H9 (cell line): ENCODE measurements at places on chromosomes 6 and 20.

- peaks cover 9% of the 10 kb centered on the region; the same call in 1 of the 2 replicates for H3K4me1 ChIP-seq
- H3K27ac ChIP-seq, result no peak overlapping the region
- no peaks in the 10 kb centered on the region for H3K27me3 ChIP-seq
- H3K4me3 ChIP-seq, result no peak overlapping the region
Measured at GRCh38 chr6:71403422-71404134, 115.0 kb downstream of the OGFRL1 start.

GRCh38 chr6:112149236-112149635 lies 61.8 kb downstream of the FAM229B start:
- H3K4me1 ChIP-seq, result no peaks in the 10 kb centered on the region
- no peak overlapping the region for H3K4me3 ChIP-seq
- H3K27ac ChIP-seq, result no peak overlapping the region
- no peaks in the 10 kb centered on the region for H3K36me3 ChIP-seq
- no peaks in the 10 kb centered on the region for H3K27me3 ChIP-seq
- no peak for DNase-seq

DNA sequence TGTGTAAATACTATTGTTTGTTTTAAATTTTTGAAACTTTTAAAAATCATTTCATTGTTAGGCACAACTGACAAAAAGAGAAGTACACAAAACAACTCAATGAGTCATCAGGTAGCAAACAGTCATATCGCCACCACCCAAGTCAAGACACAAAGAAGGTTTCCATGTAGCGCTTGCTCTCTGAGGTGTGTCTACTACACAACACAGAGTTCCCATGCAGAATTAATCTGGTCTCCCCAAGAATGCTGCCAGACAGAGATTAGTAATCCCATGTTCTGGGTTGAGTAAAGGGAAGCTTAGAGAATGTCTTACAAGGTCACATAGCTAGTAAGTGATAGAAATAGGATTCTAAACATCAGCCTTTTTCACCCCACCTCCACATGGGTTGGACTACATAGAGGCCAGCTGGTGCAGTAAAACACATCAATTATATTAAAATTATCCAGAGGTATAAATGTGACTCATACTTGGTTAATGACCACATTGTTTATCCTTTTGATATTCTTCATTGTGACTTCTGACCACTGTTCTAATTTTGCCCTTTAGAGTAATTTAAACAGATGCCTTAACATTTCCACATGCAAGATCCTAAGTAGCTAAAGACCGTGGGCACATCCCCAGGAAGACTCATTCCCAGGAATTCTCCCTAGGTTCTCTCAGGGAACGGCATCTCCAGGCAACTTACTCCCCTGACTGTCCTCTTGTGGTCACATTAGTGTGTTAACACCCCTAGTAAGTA lies 413.5 kb downstream of the PRKN start:
- DNase-seq, result no peak
- no peaks in the 10 kb centered on the region for H3K27me3 ChIP-seq
- H3K4me1 ChIP-seq, result no peaks in the 10 kb centered on the region

- no peak overlapping the region for H3K27ac ChIP-seq
- H3K4me1 ChIP-seq, result peaks cover 2% of the 10 kb centered on the region; the same call in 1 of the 2 replicates
- no peaks in the 10 kb centered on the region for H3K27me3 ChIP-seq
- no peak for DNase-seq
- no peak overlapping the region for H3K4me3 ChIP-seq
Measured at GRCh38 chr6:93323630-93324029, 95.7 kb downstream of the EPHA7 start.

DNA sequence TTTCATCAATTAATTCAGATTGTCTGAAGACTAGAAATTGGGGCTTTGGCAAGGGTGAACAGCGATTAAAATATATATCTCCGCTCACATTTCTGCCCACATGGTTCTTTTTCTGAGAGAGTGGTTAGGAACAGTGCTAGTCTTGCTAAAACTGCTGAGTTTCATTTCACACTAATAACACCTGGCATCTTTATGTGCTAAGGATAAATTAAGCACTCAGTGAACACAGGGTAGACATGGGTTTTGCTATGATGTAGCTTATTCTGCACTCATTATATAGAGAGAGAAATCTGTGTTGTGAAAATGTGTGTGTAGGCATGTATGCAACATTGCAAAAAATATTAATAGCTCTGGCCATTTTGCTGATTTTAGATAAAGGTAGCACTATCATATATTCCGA lies 623.4 kb upstream of the FLRT3 start:
- H3K4me1 ChIP-seq, result no peaks in the 10 kb centered on the region; the same call in 1 of the 2 replicates
- H3K4me3 ChIP-seq, result no peak overlapping the region
- H3K27ac ChIP-seq, result no peak overlapping the region
- H3K27me3 ChIP-seq, result no peaks in the 10 kb centered on the region

GRCh38 chr6:119226089-119226488 lies 123.5 kb downstream of the MAN1A1 start:
- H3K4me1 ChIP-seq, result no peaks in the 10 kb centered on the region
- no peaks in the 10 kb centered on the region for H3K36me3 ChIP-seq
- no peaks in the 10 kb centered on the region for H3K27me3 ChIP-seq
- DNase-seq, result no peak
- no peak overlapping the region for H3K4me3 ChIP-seq

- H3K27me3 ChIP-seq, result no peaks in the 10 kb centered on the region
- no peak overlapping the region for H3K4me3 ChIP-seq
- H3K4me1 ChIP-seq, result no peaks in the 10 kb centered on the region
- DNase-seq, result no peak
- no peak overlapping the region for H3K27ac ChIP-seq
- no peaks in the 10 kb centered on the region for H3K36me3 ChIP-seq
Measured at GRCh38 chr6:41671376-41671775, 33.1 kb downstream of the MDFI start.

- H3K4me3 ChIP-seq, result no peak overlapping the region
- H3K36me3 ChIP-seq, result no peaks in the 10 kb centered on the region
- H3K4me1 ChIP-seq, result no peaks in the 10 kb centered on the region
Measured at GRCh38 chr20:12902992-12903391, 105.8 kb upstream of the SPTLC3 start.

DNA sequence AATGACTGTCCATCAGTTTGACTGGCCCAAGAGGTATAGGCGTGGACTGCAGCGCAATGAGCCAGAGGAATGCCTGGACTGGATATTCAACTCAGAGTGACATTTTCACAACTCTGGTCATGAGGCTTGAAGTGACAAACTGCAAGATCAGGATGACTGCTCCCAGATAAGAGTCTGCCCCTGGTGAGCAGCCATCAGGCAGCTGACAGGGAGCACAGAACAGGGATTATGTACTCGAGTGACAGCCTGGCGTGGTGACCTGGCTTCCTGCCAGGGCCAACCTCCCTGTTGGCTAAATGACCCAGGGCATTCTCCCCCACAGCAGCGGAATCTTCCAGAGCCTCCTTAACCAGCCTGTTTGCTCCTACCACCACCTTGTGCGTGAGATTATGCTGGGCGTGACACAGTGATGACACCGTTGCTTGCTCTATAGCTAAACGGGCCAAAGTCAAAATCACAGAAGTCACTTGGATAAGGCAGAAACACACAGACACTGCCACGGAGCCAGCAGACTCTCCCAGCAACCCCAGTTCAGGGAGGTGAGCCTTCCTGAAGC lies 209.1 kb upstream of the JARID2 start:
- H3K4me3 ChIP-seq, result no peak overlapping the region
- no peaks in the 10 kb centered on the region for H3K36me3 ChIP-seq
- peaks cover 6% of the 10 kb centered on the region; the same call in 1 of the 2 replicates for H3K4me1 ChIP-seq
- H3K27ac ChIP-seq, result peak overlapping the region; percentile 4
- peak; percentile 46 for DNase-seq

DNA sequence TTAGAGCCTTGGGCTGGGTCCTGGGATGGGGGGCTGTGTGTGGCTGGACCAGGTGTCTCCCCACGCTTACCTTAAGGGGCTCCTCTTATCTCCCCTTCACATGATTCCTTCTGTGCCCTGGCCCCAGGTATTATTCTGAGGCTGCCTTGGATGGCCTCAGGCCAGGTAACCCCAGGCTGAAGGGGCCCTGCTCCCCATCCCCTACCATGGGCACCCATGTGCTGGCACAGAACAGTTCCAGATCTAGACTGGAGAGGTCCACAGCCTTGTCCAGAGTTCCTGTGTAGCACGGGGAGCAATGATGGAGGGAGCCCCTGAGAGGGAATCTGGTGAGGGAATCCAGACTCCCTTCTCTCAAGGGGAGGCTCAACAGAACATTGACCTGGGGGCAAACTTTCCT lies 32.1 kb downstream of the MOCS1 start:
- no peak overlapping the region for H3K27ac ChIP-seq
- peaks cover 12% of the 10 kb centered on the region for H3K36me3 ChIP-seq
- H3K4me1 ChIP-seq, result peaks cover 10% of the 10 kb centered on the region; the same call in 1 of the 2 replicates
- no peak for DNase-seq

- H3K4me1 ChIP-seq, result peaks cover 3% of the 10 kb centered on the region; the same call in 1 of the 2 replicates
- H3K4me3 ChIP-seq, result no peak overlapping the region
- no peak for DNase-seq
- no peaks in the 10 kb centered on the region for H3K27me3 ChIP-seq
Measured at GRCh38 chr20:45630371-45630770, 713 bp downstream of the WFDC9 start.
